Stimulated activated CD4-positive, alpha-beta T cell treated with anti-CD3 and anti-CD28 coated beads, Interleukin-15, amount 100 ng/mL, for 1 hour (primary cell): ENCODE measurements at places on chromosomes 11 and 22.

DNA sequence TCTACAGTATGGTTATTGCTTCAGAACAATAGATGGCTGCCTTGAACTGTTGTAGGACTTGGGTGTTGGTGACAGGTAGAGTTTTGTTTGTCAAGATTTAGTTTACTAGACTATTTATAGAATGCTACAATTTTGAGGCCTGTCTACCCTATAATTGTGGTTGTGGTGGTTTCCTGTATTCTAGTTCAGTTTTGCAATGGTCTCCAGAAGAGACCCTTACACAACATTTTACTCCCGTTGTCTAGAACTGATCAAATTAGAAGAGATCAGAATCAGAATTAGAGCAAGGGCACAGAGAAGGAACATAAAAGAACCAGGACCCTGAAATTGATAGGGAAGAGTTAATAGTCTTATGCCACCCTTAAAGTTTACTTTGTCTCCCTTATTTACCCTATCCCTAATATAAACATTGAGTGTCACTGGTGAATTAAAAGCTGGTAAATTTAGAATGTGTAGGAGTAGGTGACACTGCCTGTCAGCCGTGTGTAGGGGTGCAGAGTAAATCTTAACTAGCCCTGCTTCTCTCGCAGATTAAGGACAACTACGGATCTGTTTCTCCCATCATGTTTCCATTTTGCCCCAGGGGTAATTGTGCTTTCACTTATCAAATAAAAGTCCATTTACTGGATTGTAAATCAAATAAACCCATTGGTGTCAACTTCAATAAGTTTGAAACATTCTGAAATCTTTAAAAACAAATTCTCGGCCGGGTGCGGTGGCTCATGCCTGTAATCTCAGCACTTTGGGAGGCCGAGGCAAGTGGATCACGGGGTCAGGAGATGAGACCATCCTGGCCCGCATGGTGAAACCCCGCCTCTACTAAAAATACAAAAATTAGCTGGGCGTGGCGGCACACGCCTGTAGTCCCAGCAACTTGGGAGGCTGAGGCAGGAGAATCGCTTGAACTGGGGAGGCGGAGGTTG is 10.9 kb upstream of the PHLDB1 start:
- no peak for DNase-seq

GRCh38 chr11:14261066-14261465 is 97.9 kb downstream of the RRAS2 start:
- no peak for DNase-seq

GRCh38 chr22:21628386-21629254 is 1.2 kb downstream of the YDJC start:
- no peak for DNase-seq

DNA sequence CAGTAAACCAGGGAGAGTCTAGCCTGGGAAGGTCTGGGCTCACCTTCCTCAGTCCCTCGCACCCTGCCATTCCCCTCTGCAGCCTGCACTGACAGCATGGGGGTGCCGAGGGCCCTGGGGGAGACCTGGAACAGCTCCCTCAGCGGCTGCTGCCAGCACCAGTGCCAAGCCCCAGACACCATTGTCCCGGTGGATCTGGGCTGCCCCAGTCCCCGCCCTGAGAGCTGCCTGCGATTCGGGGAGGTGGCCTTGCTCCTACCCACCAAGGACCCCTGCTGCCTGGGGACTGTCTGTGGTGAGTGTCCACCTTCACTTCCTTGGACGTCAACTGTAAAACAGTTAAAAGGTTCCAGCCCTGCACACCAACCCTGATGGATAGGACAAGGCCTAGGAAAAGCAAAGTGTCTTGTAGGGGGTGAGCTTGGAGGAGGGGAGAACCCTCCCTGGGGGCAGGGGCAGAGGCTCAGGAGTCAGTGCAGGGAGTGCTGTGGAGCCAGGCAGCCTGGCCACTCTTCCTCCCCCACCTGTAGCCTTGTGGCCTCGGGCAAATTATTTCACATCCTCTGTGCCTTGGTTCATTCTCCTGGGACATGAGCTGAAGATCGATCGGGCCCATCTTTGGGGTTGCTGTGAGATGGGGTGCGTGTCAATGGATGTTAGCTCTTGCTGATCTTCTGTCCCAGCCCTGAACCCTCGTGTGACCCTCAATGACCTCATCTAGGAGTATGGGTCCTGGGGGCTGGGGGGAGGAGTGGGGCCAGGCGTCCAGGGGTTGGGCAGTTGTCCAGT is 85.2 kb upstream of the MYOD1 start:
- no peak for DNase-seq

- DNase-seq, result no peak
Observed at GRCh38 chr11:68763181-68763721, 11.9 kb upstream of the TESMIN start.

DNA sequence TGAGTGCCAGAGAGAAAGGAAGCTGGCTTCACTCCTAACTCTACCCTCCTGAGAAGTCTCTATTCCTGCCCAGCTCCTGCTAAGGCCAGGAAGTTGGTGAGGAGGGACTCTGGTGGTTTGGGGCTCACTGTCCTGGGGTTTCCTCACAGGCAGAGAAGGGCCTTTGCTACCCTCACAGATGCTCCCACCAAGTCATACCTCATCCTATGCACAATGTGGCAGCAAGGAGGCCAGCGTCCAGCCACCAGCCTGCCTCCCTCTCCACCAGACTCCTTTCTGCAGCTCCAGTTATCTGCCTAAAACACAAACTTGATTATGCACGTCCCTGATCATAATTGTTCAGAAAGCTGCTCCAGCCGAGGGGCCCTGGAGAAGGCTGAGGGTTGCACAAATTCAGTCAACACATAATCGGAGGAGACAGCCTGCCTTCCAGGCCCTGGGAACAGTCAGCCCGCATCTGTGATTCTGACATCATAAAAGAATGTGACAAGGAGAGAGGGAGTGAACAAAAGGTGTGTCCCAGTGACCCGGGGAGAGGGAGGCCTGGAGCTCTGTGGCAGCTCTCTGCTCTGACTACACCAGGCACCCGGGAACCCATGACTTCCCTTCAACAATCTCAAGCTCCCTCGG is 28.8 kb downstream of the DKK3 start:
- no peak for DNase-seq

- DNase-seq, result no peak
Observed at GRCh38 chr11:86740628-86741483, 59.5 kb upstream of the PRSS23 start.
